Fibroblast of lung (primary cell): ENCODE measurements at places on chromosomes 16 and 17. TPM values are rescaled to one million over a fixed set of nuclear protein-coding genes. Genes with fewer than 3 reads are reported as not detected.

The CCDC43 gene
- 34.7 and 35.2 TPM in 2 replicates for total RNA-seq

DNA sequence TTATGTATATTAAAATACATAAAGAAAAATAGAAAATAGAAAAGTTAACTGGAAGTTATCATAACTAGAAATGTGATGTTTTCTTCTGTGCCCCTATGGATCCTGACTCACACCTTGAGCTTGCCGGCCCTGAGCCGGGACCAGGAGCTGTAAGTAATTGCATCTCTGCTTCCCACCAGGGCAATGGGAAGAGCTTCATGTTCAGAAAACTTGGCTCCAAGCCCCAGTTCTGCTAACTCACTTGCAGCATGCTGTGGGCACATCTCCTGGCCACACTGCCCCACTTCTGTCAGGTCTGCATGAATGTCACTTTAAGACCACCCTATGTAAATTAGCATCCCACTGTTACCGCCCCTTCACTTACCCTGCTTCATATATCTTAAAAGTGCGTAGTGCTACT lies 37.2 kb downstream of the GNAO1 start:
- no peak overlapping the region for H3K27ac ChIP-seq
- DNase-seq, result no peak
- H3K4me3 ChIP-seq, result no peak overlapping the region

DNA sequence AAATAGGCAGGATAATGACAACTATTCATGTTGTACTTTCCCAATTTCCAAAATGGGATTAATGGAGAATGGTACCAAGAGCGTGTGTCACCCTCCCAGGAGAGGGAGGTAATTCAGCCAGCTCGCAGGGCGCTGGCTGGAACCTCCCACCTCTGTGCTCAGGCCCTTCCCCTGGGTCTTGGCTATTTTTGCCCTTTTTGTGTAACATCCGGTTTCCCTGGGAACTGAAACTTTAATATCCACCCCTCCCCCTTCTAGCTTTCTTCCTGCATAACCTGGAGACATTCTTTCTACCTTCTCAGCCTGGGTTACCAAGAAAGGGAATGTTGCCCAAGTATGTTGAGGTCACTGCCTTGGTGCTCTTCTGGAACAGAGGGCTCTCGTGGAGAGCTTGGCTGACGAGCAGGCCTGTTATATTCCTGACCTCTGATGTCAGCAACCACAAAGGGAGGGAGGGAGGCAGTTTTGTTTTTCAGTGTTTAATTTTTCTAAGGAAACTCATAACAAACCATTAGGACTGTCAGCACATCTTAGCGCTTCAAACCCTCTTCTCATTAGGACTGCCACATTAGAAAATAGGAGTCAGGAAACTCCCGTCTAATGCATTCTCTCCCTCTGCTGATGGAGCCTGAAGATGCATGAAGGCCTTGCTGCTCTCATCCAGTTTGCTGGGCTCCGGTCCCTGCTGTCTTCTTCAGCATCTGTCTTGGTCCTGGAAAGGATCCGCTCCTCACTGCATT lies 25.6 kb downstream of the ITGB3 start:
- no peaks in the 10 kb centered on the region for H3K36me3 ChIP-seq
- peak overlapping the region; percentile 80 for H3K27ac ChIP-seq
- no peak overlapping the region for H3K4me3 ChIP-seq
- H3K4me1 ChIP-seq, result peaks cover 45% of the 10 kb centered on the region

DNA sequence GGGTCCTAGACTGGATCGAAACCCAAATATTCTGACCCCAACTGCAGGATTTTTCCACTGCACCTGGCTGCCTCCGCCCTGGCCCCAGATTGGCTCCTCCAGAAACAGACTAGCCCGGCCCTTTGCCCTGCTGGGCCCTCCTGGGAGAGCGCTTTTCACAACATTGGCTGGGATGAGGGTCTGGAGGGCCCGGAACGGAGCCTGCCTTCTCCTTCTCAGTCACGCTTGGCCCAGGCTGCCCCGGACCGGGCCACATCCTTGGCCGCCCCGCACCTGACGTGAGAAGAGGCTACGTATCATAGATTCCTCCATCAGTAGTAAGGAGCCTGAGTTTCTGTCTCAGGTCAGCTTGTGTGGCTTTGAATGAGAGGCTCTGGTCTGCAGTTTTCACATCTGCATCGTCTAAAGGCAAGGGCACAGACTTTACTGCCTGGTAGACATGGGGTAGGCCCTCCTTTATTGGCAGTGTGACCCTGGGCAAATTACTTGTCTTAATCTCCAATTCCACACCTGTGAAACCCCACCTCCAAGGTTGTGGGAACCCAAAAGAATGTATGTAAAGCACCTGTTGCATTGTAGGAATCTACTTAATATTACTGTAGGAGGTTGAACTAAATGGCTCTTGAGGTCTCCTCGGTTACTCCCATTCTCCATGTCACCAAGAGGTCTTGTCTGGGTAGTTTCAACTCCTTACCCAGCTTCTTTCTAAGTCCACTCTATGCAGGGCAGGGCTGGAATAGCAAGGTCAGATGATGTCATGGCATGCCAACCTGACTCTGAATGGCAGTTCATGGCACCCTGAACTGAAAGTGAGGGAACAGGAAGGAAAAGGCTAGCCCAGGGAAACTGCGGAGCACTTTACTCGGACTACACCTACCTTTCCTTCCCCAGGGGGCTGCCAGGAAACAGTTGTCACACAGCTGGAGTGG lies 661 bp downstream of the LRRC3C start:
- H3K4me1 ChIP-seq, result peaks cover 37% of the 10 kb centered on the region
- peak overlapping the region; percentile 89 for H3K27ac ChIP-seq
- peaks cover 3% of the 10 kb centered on the region for H3K36me3 ChIP-seq
- no peaks in the 10 kb centered on the region for H3K27me3 ChIP-seq

The CKLF gene
- 38.8 and 41.9 TPM in 2 replicates for total RNA-seq

- no peak overlapping the region for H3K27ac ChIP-seq
- H3K4me1 ChIP-seq, result peaks cover 39% of the 10 kb centered on the region
- H3K27me3 ChIP-seq, result no peaks in the 10 kb centered on the region
- H3K36me3 ChIP-seq, result no peaks in the 10 kb centered on the region
Measured at GRCh38 chr16:85392756-85393673, 220.1 kb upstream of the GSE1 start.

- no peak for DNase-seq
- peaks cover 10% of the 10 kb centered on the region for H3K4me1 ChIP-seq
- H3K27me3 ChIP-seq, result no peaks in the 10 kb centered on the region
- peaks cover 7% of the 10 kb centered on the region for H3K36me3 ChIP-seq
- H3K27ac ChIP-seq, result no peak overlapping the region
Measured at GRCh38 chr16:90043526-90043925, 24.3 kb upstream of the DBNDD1 start.

GRCh38 chr17:13825526-13826040 lies 223.9 kb upstream of the HS3ST3A1 start:
- H3K36me3 ChIP-seq, result no peaks in the 10 kb centered on the region
- no peak for DNase-seq
- no peaks in the 10 kb centered on the region for H3K27me3 ChIP-seq

DNA sequence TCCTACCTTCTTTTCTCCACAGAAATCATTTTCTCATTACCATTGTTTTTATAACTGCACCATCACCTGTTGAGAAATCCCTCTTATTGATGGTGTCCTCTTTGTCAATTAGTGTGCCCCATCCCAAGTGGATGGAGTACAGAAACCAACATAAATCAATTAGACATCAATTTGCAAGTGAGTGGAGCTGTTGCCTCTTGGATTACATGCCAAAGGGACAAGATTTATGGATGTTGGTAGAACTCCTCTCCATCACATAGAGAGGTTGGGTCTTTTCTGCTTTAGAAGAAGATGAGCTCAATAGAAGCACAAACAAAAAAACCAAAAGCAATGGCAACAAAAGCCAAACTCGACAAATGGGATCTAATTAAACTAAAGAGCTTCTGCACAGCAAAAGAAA lies 973.5 kb downstream of the CDH11 start:
- H3K4me1 ChIP-seq, result no peaks in the 10 kb centered on the region
- no peaks in the 10 kb centered on the region for H3K27me3 ChIP-seq
- no peak overlapping the region for H3K27ac ChIP-seq
- no peak for DNase-seq
- H3K4me3 ChIP-seq, result no peak overlapping the region
- no peaks in the 10 kb centered on the region for H3K36me3 ChIP-seq

GRCh38 chr17:48505788-48506187 lies 25.0 kb downstream of the HOXB1 start:
- no peaks in the 10 kb centered on the region for H3K27me3 ChIP-seq
- H3K36me3 ChIP-seq, result no peaks in the 10 kb centered on the region
- peak; percentile 92 for DNase-seq
- H3K27ac ChIP-seq, result no peak overlapping the region

The SKAP1 gene
- not detected in 2 replicates for total RNA-seq

DNA sequence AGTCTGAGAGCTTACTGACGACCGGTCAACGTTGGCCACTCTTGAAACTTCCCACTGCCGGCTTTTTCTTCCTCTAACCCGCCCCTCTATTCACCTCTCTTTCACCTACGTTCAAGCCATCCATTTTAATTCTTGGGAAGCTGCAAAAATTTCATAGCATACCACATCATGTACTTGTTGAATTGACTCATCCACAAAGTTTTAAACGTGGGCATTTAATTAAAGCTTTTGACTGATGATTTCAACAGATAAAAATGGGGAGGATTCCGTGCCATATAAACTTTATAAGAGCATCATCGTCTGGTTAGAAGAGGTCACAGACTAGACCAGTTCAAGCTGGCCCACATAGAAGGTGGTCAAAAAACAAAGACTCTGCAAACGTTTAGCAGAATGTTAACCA lies 22.5 kb downstream of the VPS53 start:
- DNase-seq, result no peak
- peaks cover 9% of the 10 kb centered on the region for H3K36me3 ChIP-seq
- peaks cover 33% of the 10 kb centered on the region for H3K4me1 ChIP-seq
- no peak overlapping the region for H3K4me3 ChIP-seq
- H3K27me3 ChIP-seq, result no peaks in the 10 kb centered on the region

DNA sequence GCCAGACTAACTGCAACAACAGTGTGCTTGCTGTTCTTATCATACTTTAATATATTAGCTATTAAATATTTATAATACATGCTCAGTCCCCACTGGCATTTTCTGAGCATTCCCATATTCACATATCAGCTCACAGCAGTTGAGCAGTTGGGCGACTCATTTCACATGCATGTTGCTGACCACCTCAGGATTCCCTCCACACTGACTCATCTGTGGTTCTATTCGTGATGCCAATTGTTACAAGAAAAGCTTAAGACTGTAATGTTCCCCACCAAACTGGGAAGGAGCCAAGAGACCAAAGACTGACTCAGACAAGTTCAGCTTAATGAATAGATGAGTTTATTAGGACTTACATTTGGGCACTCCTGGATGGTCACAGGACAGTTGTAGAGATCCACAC lies 100.3 kb upstream of the KIF2B start:
- peak overlapping the region; percentile 5 for H3K27ac ChIP-seq
- H3K27me3 ChIP-seq, result no peaks in the 10 kb centered on the region
- peak overlapping the region; percentile 31 for H3K4me3 ChIP-seq
- H3K4me1 ChIP-seq, result no peaks in the 10 kb centered on the region

DNA sequence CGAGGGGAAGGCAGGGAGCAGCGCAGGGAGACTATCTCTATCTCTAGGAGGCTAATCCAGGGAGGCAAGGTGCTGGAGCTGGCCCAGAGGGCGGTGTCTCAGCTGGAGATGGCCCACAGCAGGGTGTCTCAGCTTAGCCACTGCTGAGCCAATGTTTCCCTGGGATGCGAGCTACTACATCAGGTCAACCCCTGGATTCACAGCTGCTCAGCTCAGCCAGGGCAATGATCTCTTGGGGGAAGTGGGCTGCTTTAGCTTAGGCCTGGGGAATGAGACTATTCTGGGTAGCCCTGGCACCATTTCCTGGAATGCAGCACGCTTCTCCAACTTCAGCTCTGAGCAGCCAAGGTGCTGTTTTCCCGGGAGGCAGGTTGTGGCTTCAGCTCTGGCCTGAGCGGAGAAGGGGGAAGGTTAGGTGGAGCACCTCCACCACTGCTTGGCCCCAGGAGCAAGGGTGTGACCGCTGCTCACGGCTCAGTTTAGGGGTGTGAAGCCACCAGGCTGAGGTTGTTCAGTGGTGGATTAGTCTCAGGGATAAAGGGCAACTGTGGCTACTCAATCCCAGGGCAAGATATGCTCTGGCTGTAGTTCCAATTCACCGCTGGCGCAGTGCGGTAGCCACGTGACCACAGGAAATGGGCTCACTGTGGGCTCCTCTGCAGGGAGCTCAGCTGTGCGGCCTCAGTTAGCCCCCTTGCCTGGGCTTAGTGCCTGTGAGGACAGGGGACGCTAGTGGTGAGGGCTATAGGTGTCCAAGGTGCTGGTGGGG lies 5.2 kb upstream of the PRSS21 start:
- H3K4me3 ChIP-seq, result no peak overlapping the region
- no peak overlapping the region for H3K27ac ChIP-seq
- no peaks in the 10 kb centered on the region for H3K4me1 ChIP-seq
- H3K36me3 ChIP-seq, result no peaks in the 10 kb centered on the region
- DNase-seq, result no peak
- peaks cover 3% of the 10 kb centered on the region for H3K27me3 ChIP-seq

The AOC2 gene
- total RNA-seq, result 0.26 and 0.33 TPM in 2 replicates

DNA sequence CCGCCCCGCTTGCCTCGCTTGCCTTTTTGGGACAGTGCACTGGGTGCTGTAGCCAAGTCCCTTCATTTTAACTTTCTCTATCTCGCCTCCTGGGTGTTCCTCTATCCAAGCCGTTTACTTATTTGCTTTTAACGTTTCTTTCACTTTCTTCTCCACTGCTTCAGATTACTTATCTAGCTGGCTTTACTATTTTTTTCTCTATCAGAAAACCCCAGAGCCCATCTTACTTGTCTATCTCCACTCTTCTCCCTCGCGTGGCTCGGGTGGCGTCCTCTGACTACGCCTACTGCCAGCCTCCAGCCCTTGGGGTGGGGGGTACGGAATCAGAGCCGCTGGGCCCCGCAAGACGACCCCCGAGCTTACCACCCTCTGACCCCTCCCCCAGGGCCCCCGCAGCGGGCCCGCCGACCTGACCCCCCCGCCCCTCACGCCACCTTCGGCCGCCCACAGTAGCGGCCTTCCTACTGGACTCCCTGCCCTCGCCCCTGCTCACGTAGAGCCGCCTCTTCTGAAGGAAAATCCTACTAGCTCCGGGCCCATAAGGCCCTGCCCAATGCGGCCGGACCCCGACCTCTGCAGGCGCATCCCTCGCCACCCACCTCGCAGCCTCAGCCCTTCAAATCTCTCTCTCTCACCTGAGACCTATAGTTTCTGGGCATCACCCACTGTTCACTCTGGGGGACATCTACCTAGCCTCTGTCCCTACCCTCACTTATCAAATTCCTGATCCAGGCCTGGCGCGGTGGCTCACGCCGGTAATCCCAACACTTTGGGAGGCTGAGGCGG lies 1.0 kb upstream of the SLC12A4 start:
- DNase-seq, result no peak
- H3K4me3 ChIP-seq, result peak overlapping the region; percentile 44
- no peaks in the 10 kb centered on the region for H3K27me3 ChIP-seq

DNA sequence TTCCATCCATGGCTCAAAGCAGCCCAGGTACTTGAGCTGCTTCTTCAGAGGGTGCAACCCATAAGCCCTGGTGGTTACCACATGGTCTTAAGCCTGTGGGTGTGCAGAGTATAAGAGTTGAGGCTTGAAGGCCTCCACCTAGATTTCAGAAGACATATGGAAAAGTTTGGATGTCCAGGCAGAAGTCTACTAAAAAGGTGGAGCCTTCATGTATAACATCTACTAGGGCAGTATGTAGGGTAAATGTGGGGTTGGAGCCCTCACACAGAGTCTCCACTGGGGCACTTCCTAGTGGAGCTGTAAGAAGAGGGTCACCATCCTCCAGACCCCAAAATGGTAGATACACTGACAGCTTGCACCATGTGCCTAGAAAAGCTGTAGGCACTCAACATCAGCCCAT lies 120.9 kb downstream of the HS3ST3A1 start:
- peaks cover 2% of the 10 kb centered on the region for H3K4me1 ChIP-seq
- no peaks in the 10 kb centered on the region for H3K36me3 ChIP-seq
- H3K4me3 ChIP-seq, result no peak overlapping the region
- no peaks in the 10 kb centered on the region for H3K27me3 ChIP-seq
- no peak overlapping the region for H3K27ac ChIP-seq
